H1 (cell line): ENCODE measurements at places on chromosomes 16 and 17.
A peak's percentile ranks its signal among the peaks of the same experiment; 100 is the strongest.

- DNase-seq = no peak
These were observed 27.5 kb downstream of the TEKT5 start for GRCh38 chr16:10667239-10667638.

DNA sequence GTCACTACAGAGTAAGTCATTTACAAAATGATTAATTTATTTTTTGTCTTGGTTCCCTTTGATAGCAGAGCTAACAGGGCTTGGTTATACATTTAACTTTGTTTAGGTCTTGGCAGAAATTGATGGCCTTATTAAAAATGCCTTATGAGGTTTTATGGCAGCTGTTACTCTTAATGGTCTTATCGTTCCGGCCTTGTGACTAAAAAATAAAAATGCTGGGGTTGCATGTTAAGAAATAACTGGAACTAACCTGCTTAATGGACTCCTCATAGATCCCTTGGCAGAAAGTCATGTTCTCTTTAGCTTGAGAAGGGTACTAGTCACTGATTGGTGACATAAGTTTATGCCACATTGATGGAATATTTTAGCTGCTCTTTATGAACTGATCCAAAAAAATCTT is 18.3 kb downstream of the COX11 start:
- DNase-seq = no peak

DNA sequence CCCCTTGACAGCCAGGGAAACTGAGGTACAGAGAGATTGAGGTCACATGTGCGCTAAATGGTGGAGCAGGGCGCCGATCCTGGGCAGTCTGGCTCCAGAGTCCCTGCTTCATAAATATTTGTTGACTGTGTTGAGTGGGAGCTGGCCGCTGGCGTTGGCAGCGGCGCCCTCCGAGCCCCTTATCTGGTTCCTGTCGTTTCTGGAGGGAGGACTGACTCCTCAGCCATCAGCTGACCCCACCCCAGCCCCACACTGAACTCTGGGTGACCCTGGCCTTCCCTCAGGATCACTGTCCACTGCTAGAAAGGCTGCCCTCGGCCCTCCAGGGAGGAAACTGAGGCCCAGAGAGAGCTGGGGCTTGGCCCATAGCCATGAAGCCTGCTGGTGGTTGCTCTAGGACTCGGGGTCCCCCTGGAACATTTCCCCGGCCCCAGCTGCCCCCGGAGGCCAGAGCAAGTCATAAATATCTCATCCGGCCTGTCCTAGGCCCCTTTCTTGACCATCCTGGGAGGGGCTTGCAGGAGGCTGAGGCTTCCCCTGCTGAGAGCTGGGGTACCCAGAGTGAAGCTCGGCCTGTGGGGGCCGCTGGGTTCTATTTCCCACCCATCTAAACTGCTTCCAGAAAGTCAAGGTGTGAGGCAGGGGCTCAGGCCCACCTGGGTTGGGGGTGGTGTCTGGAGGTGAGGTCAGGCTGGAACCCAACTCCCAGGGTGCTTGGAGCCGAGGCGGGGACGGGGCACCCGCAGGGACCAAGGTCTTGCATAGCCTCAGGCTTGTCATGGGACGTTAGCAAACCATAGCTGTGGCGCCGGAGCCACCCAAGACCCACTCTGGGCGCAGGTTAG is 51.7 kb upstream of the GSE1 start:
- DNase-seq = no peak

DNA sequence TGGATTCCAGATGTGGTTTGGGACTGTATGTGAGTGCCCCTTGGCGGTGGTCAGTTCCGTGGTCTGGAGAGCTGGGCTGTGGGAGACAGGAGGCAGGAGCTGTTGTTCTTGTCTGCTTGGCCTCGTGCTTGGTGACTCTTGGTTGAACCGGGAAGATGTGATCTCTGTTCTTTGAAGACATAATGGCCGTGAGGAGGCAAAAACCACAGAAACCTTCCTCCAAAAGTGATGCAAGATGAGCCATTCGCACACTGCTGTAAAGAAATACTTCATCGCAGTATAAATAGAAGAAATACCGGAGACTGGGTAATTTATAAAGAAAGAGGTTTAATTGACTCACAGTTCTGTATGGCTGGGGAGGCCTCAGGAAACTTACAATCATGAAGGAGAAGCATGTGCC is 128.8 kb downstream of the RAP1GAP2 start:
- DNase-seq = no peak

- DNase-seq = no peak
These were observed 35.4 kb downstream of the MRC2 start for GRCh38 chr17:62662855-62663254.

GRCh38 chr16:85449885-85450245 is 163.3 kb upstream of the GSE1 start:
- no peak for DNase-seq

DNA sequence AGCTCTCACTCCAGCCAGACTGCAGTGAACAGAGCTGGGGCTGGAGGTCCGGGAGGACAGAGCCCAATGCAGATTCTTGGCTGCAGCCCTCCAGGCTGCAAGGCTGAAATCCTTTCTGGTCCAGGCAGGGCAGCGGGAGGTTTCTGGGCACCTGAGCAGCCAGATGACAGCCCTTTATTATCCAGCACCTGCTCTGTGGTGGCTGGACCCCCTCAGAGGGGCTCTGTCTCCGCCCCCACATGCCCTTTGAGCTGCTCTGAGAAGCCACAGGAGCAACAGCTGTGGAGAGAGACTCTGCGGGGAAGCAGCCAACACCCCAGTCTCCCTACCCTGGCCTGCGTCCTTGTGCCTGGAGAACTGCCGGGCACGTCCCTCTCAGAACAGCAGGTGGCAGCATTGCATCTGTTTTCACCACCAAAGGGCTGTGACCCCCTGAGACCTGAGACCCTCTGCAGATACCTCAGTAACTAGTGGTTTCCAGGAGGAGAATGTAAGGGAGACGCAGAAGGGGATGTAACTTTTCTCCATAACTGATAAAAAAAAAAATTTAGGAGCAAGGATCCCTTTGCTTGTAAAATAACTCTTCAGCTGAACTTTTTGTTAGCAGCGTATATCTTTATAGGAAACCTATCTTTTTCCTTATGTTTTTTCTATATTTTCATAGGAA is 3.7 kb upstream of the CNP start:
- peak; percentile 88 for DNase-seq

- no peak for DNase-seq
These were observed 7.4 kb upstream of the SLC16A3 start for GRCh38 chr17:82221341-82221902.

GRCh38 chr17:80879723-80880647 is 111.7 kb upstream of the CHMP6 start:
- no peak for DNase-seq

DNA sequence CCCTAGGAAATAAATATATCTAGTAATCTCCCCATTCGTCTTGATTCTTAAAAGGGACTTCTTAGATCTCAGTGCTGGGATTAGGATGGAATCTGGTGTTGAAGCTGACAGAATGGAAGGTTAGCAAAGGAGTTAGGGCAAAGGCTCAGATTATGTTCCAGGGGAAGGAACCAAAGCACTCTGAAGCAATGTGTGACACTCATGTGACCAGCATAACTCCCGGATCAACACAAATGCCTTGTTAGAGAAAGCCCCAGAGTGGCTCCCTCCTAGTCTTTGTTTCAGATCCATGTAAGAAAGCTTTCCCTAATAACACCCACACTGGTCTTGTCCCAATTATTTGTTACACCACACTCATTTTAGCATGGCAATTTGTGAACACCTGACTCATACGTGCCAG is 62.6 kb upstream of the ERN1 start:
- no peak for DNase-seq

GRCh38 chr17:5033352-5034015 is 1.7 kb downstream of the SLC52A1 start:
- DNase-seq = no peak

GRCh38 chr16:74727903-74728302 is 27.2 kb upstream of the MLKL start:
- no peak for DNase-seq

DNA sequence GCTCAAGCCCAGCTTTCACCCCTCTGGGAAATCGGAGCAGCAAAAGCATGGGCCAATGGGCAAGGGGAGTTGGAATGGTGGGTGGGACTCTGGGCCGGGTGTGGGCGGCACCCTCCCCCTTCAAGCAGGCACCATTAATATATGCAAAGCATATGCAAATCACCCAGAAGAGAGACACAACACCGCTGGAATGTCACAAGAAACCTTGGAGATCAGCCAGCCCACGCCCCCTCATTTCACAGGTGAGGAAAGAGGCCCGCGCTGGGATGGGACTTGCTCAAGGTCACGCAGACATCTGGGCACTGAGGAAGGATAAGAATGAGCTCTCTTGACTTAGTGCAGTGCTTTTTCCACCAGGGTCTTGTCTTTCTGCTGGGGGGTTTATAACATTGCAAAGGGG is 4.8 kb downstream of the SRCIN1 start:
- no peak for DNase-seq

DNA sequence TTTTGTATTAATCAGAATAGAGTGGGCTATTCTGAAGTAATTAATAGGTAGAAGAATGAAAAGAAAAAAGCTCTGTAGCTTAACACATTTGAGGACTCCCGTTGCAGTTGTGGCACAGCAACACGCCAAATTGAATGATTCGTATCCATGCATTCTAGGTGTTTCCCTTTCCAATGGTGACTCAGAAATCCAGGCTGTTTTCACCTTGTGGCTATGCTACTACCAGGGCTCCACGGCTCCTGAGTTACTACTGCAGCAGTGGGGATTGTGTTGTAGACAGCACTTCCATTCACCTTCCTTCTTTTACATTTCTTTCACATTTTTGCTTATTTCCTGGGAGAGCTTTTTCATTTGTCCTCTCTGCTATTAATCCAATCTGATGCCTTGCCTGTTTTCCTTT is 1616.4 kb downstream of the CDH8 start:
- DNase-seq = no peak

DNA sequence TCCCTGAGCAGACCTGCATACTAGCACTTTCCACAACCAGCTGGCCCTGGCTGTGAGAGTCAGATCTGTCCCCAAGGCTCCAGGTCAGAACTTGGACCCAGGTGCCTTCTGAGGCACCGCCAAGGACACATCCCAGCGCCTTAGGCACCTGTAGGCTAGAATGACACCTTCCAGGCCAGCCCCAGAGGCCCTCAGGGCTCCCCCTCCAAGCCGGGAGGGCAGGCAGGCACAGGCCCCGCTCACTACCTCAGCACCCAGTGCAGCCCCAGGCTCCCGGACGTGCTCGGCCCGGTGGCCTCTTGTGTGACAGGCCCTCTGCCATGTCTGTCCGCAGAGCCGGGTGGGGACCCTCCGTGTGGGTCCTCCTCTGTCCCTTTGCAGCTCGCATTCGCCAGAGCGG is 56.3 kb upstream of the CMIP start:
- DNase-seq = no peak

- no peak for DNase-seq
These were observed 88.6 kb upstream of the NLRP1 start for GRCh38 chr17:5672815-5673430.

GRCh38 chr17:40061609-40062038 is 1.1 kb upstream of the THRA start:
- DNase-seq = no peak

DNA sequence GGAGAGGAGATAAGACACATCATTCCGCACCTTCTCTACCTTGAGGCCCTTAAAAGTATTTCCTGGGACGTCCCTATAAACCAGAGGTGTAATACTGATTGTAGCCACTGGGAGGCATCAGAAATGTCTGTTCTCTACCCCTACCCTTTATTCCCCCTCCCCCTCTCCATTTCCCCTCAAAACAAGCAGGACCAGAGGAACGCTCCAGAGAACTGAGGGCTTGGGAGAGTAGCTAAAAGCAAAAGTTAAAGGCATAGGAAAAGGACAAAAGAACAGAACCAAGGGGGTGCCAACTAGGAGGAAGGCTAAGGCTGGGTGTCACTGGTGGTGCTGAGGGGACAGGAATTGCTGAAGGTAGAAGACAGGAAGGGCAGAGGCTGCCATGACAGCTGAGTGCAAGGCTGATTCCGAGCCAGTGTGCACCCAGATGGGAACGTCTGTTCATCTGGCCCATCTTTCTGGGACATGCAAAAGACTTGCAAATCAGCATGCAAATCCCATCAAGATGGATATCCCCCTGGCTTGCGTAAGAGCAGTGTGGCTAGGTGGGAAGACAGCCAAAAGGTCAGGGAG is 6.7 kb downstream of the CAMTA2 start:
- no peak for DNase-seq

DNA sequence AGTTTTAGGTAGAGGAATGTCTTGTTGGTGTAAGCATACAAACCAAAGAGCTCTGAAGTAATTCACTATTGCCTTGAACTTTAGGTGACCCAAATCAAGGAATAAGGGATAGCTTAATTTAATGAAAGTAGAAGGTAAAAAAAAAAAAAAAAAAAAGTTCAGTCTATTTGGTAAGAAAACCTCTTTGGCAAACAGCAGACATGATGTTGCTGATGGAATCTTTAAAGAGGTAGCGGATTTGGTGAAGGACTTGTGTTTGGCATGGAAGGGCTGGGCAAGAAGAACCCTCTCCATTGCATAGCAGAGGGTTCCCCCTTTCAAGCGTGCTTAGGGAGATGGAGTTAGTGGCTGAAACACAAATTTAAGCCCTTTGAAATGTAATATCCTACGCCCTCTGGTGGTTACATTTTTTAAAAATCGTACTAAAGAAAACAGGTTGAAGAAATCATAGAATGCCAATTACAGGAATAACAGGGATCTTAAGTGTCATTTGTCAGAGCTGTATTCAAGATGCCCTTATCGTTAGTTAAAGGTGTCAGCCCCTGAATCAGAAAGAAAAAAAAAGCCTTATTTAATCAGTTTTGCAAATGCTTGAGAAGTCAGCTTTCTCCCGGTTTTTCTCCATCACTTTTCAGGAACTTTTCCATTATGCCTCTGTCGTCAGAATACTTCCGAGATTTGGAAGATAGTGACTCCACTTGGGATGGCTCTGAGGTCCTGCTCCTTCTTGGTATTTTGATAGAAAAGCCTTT is 383.1 kb downstream of the KCNJ2 start:
- no peak for DNase-seq

GRCh38 chr16:13397126-13397525 is 495.7 kb downstream of the SHISA9 start:
- no peak for DNase-seq

- DNase-seq = no peak
These were observed 11.4 kb upstream of the DNAI2 start for GRCh38 chr17:74262601-74263000.

- DNase-seq = no peak
These were observed 46.0 kb downstream of the YPEL2 start for GRCh38 chr17:59377410-59377809.

DNA sequence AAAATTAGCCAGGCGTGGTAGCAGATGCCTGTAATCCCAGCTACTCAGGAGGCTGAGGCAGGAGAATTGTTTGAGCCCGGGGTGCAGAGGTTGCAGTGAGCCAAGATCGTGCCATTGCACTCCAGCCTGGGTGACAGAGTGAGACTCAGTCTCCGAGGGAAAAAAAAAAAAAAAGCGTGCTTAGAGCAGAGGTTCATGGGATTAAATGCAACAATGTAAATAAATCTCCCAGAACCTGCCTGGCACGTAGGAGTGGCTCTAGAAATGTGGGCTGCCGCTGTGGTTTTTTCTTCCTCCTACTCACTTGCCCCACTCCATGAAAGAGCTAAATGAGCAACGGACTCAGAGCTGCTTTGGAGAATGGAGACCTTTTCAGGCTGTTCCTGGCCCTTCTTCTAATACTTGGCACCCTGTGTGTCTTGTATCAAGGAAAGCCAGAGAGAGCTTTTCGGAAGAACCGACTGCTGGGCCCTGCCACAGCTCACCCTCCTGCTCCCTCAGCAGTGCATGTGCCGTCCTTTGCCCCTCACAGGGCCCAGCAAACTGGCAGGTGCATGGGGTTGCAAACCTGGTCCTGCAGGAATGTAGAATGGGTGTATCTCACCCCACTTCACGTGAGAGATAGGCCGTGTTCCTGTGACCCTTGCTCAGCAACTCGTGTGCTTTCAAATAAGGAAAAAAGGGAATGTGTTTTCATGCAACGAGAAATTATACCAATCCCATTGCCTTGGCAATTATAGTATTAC is 52.0 kb downstream of the LDHD start:
- DNase-seq = no peak
